ENCODE measurements at places on chromosomes 5 and 9.

- no peak for DNase-seq
These were observed at the start of gene TAL2 for GRCh38 chr9:105662184-105663104. TAL2 (plus strand) TSS chr9:105662457; CDS start chr9:105662497, 40 bp downstream.

DNA sequence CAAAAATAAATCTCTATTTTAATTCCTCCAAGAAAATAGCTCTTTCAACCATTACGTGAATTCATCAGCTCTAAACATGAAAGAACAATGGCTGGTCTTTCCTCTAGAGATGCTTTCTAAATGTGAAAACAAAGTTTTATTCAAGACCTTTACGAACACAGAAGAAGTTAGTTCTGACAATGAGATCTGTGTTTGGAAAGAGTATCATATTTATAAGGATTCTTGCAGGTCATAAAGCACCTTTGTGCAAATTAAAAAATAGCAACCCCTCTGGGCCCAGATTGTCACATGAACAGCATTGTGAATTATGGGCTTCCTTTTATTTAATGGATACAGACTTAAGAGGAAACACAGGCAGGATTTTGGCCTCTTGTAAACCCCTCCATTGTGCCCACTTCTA is 17.7 kb upstream of the FTMT start:
- no peak for DNase-seq

GRCh38 chr5:66358741-66359140 is 214.6 kb downstream of the SREK1 start:
- DNase-seq: no peak

- DNase-seq: no peak
These were observed 127.3 kb downstream of the XRCC4 start for GRCh38 chr5:83204651-83205050.

- no peak for DNase-seq
These were observed 58.1 kb upstream of the SV2C start for GRCh38 chr5:76025069-76025468.

- DNase-seq: no peak
These were observed 13.0 kb downstream of the NEK6 start for GRCh38 chr9:124270504-124271335.
